Inflammatory macrophage treated with lipopolysaccharide for 4 hours (primary cell): ENCODE measurements at places on chromosomes 12 and 14.

GRCh38 chr12:116241157-116241759, 36.2 kb downstream of the MED13L start:
- no peak for DNase-seq

- no peak for DNase-seq
These were observed 209.6 kb downstream of the CRADD start for GRCh38 chr12:93886533-93887511.

- peak; percentile 37 for DNase-seq
These were observed 47.0 kb upstream of the ERGIC2 start for GRCh38 chr12:29427964-29428363.

DNA sequence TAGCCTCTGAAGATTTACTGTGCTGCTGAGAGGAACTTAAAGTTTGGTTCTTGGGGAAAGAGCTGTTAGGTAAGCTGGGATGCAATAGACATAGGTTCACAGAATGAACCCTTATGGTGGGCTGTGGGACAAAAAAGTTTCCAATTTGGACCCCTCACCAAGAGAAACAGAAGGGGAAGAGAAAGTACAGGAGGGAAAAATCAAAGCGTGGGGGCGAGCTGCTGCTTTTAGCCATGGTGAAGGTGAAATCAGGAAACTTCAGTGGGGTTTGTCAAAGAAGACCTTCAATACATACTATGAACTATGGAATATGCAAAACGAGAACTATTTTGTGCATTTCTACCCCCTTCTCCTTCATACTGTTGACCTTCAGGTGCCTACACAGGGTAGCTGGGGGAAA, 10.6 kb upstream of the NINJ2 start:
- DNase-seq = no peak

GRCh38 chr12:70660620-70661219, 23.5 kb upstream of the PTPRB start:
- peak; percentile 18 for DNase-seq
